ENCODE measurements at places on chromosomes 16 and 17.

- DNase-seq = no peak
Measured at GRCh38 chr17:79969906-79970305, 65.8 kb downstream of the TBC1D16 start.

GRCh38 chr17:71866095-71866494 lies 254.7 kb upstream of the SOX9 start:
- DNase-seq = no peak

DNA sequence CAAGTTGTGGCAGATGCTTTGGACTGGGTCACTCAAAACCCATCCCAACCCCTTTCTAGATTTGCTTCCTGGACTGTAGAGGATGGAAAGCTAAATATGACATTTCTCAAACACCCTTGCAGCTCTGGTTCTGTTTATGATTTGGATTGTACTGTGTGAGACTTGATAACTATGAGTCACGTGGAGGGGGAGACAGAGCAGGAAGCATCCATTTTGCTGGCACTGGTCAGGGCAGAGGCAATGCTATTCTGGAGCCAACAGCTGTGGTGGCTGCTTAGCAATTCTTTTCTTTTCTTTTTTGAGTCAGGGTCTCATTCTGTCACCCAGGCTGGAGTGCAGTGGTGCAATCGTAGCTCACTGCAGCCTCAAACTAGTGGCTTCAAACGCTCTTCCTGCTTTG lies 13.6 kb upstream of the TERF2 start:
- DNase-seq = no peak

- no peak for DNase-seq
Measured at GRCh38 chr17:28306954-28307401, 12.0 kb upstream of the TMEM97 start.

- no peak for DNase-seq
Measured at GRCh38 chr16:30777591-30778297, 9.3 kb downstream of the ZNF629 start.

- DNase-seq = no peak
Measured at GRCh38 chr16:8644211-8645140, 23.0 kb downstream of the METTL22 start.

GRCh38 chr17:49779156-49779738 lies 9.2 kb upstream of the KAT7 start:
- no peak for DNase-seq

DNA sequence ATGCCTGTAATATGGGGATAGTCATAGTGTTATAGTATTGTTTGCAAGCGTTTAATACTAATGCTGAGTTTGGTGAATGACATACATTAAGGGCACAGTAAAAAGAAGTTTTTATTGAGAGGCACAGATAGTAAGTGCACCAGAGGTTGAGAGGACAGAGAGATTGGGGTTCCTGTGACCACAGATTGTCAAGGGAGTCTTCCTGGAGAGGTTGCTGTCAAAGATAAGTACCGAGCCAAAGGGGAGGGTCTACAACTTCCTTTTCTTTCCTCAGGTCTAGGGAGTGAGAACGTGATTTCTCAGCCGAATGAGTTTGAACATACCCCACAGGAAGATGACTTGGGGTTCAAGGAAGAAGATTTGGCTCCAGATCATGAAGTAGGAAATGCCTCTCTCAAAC lies 1.8 kb downstream of the ZNF48 start:
- DNase-seq = no peak

GRCh38 chr17:55090079-55090492 lies 121.5 kb downstream of the STXBP4 start:
- no peak for DNase-seq

DNA sequence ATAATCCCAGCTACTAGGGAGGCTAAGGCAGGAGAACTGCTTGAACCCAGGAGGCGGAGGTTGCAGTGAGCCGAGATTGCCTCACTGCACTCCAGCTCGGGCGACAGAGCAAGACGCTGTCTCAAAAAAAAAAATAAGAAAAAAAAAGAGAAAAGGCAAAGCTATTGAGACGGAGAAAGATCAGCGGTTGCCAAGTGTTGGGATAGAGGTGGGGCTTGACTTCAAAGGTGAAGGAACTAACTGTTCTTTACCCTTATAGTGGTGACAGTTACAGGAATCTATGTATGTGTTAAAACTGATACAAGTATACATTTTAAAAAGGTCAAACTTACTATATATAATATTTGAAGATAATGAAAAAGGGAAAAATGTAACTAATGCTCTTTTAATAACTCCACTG lies 22.5 kb downstream of the AKAP10 start:
- no peak for DNase-seq

DNA sequence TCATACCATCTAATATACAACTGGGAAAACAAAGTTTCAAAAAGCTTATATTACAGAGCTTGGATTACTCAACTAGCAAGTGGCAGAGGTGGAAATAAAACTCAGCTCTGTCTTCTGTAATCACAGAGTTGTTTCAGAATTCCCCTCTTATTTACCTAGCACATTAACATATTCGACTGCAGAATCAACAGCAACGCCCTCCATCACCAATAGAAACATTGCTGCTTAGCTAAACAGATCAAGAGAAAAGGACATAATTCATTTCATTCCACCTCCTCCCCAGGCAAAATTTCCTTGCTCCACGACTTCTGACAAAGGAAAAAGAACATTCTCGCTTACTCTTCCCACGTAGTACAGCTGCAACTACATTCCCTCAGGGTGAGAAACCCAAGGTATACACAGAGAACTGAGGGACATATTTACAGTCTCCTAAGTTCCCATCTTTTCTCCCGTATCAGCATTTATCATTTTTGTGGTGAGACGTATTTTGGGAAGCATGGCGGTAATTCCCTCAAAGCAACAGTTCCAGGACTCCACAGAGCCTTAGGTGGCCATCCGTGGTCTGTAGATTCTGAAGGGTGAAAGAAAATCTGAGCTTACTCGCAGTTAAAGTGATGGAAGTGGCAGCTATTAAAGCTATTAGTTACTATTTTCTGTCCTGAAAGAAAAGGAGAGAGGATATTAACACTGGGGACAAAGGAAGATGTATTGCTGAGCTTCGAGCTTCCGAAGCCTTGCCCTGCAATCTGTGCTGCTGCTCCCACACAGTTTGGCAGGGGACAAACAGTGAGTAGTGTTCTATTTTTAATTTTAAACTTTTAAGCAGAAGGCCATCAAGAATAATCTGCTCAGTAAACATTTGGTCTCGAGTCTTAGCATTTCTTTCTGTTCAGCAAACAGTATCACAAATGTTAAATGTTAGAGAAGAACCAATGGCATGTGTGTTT lies 1296.2 kb downstream of the CDH8 start:
- DNase-seq = no peak

DNA sequence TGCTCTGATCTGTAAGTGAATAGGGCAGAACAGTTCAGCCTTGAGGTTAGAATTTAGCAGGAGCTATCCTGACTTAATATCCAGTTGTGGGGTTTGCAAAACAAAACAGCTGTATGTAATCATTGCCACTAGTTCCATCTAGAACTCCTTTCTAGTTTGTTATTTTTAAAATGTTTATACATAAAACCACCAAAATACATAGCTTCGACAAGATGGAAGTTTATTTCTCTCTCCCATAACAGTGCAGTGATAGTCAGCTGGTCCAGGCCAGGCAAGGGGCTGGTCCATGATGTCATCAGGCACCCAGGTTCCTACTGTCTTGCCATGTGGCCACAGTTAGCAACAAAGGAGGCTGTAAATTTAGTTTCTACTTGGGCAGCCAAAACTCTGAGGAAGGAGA lies 10.5 kb upstream of the PLK1 start:
- no peak for DNase-seq

DNA sequence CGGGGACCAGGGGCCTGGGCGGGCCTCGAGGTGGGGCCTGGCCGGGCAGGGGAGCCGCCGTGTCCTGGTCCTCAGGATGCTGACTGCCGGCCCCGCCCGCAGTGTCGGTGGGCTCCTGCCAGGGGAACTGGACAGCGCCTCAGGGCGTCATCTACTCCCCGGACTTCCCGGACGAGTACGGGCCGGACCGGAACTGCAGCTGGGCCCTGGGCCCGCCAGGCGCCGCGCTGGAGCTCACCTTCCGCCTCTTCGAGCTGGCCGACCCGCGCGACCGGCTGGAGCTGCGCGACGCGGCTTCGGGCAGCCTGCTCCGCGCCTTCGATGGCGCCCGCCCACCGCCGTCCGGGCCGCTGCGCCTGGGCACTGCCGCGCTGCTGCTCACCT lies 2.3 kb upstream of the PAQR4 start:
- no peak for DNase-seq

DNA sequence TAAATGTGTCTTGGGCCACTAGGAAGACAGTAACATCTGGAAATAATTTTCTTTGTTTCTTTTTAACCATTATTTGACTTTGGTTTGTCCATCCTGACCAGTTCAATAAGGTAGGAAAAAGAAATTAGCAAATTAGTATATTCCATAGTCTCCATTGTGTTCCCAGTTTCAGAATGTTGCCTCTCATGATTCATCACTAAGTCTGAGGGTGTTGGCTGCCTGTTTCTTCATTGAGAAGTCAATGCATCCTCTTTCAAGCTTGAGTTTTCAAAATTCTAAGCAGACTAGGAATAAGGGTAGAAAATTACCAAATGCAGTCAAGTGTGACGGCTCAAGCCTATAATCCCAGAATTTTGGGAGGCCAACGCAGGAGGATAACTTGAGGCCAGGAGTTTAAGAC lies 41.9 kb downstream of the ZFHX3 start:
- no peak for DNase-seq

- no peak for DNase-seq
Measured at GRCh38 chr16:11402745-11403533, 57.7 kb downstream of the RMI2 start.

DNA sequence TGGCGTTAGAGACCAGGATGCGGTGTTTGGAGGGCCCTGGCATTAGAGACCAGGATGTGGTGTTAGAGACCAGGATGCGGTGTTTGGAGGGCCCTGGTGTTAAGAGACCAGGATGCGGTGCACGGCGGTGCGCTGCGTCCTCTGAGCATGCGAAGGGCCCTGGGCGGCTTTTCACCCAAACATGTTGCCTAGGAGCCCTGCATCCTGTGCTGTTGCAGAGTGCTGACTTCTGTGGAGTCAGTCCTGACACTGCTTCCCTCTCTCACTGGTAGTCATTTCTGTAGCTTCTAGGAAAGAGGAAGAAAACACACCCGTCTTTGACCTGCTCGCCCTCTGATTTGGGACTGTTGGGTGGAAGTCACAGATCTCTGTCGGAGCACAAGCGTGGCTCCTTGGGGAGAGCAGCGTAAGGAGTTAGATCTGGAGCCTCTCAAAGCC lies 141.2 kb downstream of the LAT start:
- no peak for DNase-seq

GRCh38 chr16:85286066-85286831 lies 174.0 kb upstream of the CIBAR2 start:
- no peak for DNase-seq

DNA sequence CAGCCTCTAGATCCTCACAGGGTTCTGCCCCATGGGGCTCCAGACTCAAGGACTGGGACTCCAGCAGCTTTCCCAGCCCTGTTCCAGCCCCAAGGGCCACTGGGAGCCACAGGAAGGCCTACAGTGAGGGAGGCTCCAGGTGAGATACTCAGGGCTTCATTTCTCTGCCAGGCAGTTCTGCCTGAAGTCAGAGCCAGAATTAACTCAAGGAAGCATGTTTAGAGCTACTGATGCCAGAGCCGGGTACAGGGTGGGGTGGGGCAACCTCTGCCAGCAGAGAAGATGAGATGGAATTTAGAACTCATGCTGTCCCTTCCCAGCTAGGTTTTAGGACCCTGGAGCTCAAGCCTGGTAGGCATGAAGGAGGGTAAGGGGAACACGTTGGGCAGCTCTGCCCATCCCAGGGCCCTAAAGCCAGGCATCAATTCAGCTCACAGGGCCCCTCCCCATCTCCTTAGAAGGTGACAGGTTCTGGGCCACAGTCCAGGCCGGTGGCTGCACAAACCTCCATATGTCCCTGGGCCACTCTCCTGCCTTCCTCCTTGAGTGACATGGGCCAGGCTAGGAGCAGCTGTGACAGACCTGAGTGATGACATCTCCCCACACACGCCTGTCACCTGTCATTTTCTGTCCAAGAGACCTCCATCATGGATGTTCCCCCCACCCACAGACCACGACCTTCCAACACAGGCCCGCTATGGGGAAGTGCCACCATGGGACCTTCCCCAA lies 24.5 kb upstream of the SPPL2C start:
- no peak for DNase-seq

DNA sequence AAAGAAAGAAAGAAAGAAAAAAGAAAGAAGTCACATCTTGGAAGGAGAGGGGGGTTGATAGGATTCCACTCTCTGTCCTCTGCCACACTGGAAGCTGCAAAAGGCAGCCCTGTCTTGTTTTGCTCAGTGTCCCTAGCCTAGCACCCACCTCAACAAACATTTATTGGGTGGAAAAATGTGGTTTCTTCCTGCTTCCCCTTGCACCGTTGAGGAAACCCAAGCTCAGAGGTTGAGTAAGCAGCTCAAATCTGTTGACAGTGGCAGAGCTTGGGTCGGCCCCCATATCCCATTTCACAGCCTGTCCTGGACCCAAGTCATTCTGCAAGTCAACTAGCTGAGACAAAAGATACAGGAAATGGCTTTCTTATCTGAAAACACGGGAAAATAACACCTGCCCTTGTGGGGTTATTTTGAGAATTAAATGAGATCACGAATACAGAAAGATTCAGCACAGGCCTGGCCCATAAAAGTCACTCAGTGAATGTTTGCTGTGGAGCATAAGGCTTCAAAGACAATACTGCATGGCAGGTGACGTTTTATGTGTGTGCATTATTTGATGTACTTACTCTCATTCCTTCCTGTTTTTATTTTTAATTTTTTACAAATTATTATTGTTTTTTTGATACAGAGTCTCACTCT lies 63.6 kb downstream of the SCNN1B start:
- DNase-seq = no peak

DNA sequence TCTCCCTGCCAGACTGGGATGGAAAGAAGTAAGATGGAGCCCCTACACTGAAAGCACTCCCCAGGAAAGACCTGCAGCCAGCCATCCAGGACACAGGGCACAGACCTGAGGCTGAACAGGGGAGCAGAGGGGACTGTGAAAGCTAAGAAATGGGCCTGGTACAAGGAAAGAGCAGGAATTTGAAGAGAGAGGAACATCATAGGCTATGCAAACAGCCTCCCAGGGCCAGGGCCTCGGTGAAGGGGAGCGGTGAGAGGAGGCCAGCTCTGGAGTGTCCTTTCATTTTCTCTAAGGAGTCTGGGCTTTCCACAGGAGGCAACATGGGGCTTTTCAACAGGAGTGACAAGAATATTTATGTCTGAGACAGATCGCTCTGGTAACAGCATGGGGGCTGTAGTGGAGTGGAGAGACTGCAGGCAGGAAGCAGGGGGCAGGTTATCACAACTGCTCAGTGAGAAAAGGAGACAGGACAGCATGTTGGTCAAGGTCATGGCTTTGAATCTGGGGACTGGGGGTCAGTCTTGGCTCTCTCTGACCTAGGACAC lies 50.1 kb downstream of the TOM1L2 start:
- no peak for DNase-seq

DNA sequence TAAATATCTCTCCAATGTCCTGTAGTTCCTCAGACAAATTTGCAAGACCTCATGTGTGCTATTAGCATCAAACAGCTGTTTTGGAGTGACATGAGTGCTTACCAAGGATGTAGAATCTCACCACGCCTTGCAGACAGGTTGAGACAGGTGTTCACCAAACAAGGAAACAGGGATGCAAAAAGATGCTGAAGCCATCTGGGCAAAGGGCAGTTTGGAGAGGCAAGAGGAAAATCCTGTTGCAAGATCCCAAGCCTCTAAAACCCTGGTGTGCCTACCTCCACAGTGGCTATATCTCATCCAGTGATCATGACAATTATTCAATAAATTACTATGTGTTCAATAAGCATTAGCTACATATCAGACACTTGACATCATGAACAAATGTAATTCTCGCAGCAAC lies 373.7 kb downstream of the SOX9 start:
- DNase-seq = no peak
